Urinary bladder (tissue), 4 donors: ENCODE measurements at places on chromosomes 4 and X. TPM values are rescaled to one million over a fixed set of nuclear protein-coding genes. Genes with fewer than 3 reads are reported as not detected.
A peak's percentile ranks its signal among the peaks of the same experiment; 100 is the strongest.

DNA sequence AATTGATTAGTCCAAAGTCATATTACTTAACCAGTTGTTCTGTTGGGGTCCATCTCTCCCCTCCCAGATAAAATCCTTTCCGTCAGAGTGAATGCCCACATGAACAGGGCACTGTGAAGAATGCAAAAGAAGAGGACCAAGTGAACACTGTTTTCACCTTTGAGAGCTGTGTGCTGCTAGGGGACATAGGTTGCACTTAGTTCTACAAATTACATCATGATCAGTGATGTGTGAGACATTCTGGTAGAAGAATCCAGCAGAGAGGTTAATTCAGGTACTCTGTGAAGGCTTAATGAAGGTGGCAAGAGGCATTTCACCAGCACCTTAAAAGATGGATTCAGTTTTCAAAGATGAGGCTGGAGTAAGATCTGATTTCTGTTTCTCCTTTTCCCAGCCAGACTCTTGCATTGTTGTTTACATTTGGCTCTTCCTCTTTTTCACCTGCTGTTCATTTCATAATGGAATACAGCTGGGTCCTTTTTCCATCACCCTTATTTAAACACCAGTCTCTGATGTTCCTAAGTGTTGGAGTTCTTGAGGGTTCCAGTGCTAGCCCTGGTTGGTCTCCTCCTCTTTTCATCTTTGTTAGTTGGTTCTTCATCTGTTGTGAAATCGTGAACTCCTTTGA lies 10.9 kb downstream of the GAB1 start:
- no peak for DNase-seq

The LAP3 gene
- total RNA-seq = 93.7 TPM

DNA sequence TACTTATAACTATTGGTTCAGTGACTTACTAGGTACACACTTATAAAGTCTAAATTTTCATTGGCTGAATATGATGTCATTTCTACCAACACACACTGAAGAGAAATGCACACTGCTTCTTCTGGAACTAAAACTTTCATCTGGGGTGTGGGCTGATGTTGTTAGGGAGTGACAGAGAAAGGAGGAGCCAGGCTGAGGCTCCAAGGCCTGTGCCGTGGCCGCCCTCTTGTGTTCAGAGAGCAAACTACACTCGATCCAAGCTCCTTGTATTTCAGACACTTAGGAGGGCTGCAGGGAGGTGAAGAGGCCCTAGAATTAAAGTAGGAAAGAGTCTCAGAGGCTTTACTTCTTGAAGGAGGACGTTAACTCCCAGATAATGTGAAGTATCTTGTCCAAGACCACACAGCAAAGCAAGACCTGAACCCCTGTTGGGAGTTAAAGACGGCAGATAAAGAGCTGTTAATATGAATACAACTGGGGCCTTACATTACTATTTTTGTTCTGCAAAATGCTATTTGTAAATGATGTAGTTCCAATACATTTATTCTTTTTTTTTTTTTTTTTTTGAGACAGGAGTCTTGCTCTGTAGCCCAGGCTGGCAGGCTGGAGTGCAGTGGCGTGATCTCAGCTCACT lies 137.5 kb downstream of the AFAP1 start:
- no peak for DNase-seq

The RASL11B gene
- 8.7 TPM for total RNA-seq

DNA sequence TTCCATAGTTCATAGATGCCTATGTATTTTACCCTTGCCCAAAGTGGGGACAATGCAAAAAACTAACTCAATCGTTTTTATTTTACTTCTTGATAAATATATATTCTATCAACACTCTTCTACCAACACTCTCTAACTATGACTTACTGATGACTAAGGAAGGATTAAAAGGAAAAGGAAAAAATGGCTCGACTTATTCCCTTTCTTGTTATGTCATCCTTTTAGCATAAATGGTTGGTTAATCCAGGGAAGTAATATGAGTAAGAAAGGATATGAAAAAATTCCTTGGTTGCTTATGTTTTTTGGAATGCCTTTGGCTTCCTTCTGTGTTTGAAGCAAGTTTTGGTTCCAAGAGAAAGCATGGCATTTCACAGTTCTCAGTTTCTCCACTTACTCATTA lies 1087.1 kb downstream of the C4orf33 start:
- no peak for DNase-seq

- DNase-seq = no peak
Measured at GRCh38 chr4:115607311-115607710, 493.9 kb upstream of the NDST4 start.

The SH3RF1 gene
- total RNA-seq = 11.1 TPM

DNA sequence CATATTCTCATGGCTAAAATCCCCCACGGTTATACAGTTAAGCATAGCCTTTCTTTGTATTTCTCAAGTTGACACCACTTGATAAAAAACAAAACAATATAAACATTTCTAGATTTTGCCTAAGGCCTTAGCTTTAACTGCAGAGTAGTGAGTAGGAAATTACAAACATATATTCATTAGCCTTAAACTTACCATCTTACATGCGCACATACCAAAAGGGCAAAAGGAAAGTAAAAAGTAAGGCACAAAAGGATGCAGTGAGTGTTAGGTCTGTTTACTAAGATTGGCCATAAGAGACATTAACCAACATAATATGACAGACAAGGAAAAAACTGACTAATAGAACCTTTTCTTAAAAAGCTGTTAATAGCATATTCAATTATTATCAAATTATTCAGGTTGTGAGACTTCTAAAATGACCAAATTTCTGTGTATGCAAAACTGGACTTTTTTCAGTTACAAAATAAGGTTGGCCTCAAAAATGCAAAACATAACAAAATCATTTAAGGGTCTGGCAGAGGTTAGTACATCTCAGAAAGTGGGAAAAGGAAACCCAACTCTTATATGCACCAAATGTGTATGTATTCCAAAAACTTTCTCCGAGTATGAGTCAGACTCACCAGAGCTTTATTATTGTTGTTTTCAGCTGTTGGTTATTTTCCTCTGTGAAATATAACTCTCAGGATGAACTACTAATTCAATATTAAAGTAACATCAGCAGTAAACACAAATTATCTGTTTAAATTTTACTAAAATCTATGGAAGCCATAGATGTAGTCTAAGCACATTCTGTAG lies 39.9 kb downstream of the SEPSECS start:
- no peak for DNase-seq

DNA sequence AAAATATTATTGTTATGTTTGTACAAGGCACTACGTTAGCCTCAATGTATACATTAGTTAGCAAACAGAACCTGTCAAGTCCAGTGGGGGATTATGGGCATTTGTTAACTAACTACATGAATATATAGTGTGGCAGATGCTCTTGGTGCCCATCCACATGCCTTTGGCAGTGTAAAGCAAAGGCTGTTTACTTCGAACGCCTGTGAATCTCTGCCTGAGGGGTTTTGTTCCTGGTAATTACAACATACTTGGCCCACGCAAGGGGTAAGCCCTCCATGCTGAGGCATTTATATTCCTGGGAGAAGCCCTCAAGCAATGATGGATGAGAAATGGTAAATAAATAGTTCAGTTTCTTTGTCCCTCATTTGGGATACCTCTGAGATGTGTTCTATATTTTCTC lies 119.7 kb downstream of the IL1RAPL1 start:
- no peak for DNase-seq

GRCh38 chr4:9804918-9805317 lies 23.5 kb downstream of the DRD5 start:
- no peak for DNase-seq

- no peak for DNase-seq
Measured at GRCh38 chr4:128006592-128006991, 41.4 kb downstream of the ABHD18 start.

- no peak for DNase-seq
Measured at GRCh38 chr4:130747842-130748241, 1651.9 kb downstream of the C4orf33 start.

The TMPRSS11F gene
- total RNA-seq = not detected

The TKTL2 gene
- total RNA-seq = 0.11 TPM

- DNase-seq = no peak
Measured at GRCh38 chr4:112589206-112589605, 47.5 kb downstream of the ZGRF1 start.

- no peak for DNase-seq
Measured at GRCh38 chrX:46380148-46380752, 165.0 kb downstream of the ZNF674 start.

The PCDH10 gene
- total RNA-seq = 18.5 TPM

DNA sequence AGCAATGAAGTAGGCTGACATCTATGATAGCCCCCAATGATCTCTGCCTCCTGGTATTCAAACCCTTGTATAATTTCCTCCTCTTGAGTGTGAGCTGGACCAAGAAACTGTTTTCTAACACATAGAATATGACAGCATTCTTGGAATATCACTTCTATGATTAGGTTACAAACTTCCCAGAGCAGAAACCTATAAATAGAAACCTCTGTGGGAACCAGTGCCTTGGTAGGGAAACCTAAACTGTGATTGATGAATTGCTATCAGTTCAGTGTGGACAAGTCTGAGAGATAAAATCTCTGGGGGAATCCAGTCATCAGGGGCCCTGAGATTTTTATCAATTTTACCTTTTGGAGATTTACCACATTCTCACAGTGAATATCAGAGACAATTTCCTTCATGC lies 756.5 kb upstream of the AGA start:
- no peak for DNase-seq

DNA sequence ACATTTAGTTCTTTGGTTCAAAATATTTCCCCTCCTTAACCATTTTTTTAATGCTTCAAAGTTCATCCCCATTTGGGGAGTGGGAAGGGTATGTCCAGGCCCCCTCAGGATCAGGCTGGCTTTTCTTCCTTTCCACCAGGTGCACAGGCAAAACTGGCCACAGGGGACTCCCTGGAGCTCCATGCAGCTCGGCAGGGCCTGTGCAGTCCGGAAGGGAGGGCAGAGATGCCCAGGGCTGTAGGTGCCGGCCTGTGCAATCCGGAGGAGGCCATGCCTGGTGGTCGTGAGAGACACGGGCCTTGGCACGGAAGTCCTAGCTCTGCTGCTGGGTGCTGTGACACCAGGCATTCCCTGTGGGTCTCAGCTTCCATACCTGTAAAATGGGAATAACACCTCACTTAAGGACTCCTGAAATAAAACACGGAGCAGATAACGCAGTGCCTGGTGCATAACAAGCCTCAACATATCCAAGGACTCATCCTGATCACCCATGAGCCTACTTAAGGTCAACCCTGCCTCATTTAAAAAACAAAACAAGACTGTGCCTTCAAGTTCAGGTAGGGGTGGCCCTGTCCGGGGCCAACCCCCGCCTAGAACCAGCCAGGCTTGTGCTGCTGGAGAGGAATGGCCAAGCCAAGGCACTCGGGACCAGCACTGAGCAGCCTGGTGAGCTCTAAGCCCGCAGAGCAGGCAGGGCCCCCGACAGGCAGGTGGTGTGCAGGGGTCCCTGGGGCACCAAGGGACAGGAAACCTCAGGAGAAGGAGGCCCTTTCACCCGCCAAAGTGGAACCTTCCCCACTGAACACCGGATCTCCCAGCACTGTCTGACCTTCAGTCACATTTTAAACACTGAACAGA lies 21.2 kb upstream of the CYP4V2 start:
- no peak for DNase-seq

GRCh38 chrX:48761674-48762471 lies at the start of gene GLOD5:
Gene GLOD5 (plus strand): TSS chrX:48761747. CDS start chrX:48761791, 44 bp downstream.
- DNase-seq = peak; percentile 8

GRCh38 chrX:104351173-104351769 lies 96.5 kb upstream of the ESX1 start:
- no peak for DNase-seq

The G3BP2 gene
- total RNA-seq = 145 TPM

DNA sequence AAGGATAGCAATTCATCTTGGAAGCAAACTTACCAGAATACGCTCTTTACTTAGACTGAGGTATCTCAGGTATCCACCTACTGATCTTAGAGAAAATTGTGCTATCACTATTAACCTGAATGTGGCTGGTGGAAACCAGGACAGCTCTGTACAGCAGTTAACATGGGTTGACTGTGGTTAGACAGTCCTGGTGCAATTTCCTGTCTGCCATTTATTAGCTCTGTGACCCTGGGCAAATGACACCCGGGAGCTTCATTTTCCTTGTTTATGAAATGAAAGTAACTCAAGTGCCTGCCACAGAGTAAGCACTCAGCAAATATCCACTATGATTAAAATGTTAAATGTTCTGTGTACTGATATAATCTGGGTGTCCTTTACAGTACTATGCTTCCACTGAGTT lies 60.0 kb downstream of the SMC1A start:
- DNase-seq = no peak

GRCh38 chr4:22984390-22984789 lies 291.7 kb downstream of the GBA3 start:
- no peak for DNase-seq

GRCh38 chr4:38621831-38622230 lies 42.2 kb upstream of the KLF3 start:
- no peak for DNase-seq

GRCh38 chrX:18415386-18415785 lies 10.0 kb upstream of the CDKL5 start:
- DNase-seq = no peak

The SMR3B gene
- not detected for total RNA-seq

- DNase-seq = no peak
Measured at GRCh38 chr4:147942729-147943128, 210.8 kb downstream of the ARHGAP10 start.
